Endothelial cell (in vitro differentiated cells): ENCODE measurements at places on chromosomes 16 and 17.

- no peak for DNase-seq
Observed at GRCh38 chr17:63369233-63369632, 76.9 kb downstream of the CYB561 start.

GRCh38 chr17:12055889-12056288, 35.2 kb downstream of the MAP2K4 start:
- DNase-seq, result no peak

DNA sequence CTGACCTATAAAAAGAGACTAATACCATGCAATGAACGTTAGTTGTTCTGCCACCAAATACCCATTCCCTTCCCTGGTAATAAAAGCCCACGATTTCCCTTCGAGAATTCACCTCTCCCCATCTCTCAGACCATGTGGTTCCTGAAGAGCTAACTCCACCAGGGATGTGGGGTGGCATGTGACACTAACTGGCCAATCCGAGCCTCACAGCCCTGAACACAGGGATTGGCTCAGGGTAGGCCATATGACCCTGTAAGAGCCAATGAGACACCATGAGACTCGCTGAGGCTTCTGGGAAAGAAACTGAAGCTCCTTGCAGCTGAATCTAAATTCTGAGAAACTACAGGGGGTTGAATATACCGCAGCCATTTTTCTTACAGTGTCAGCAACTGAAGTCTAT, 21.1 kb downstream of the HELZ start:
- no peak for DNase-seq

GRCh38 chr16:19523184-19523558, 571 bp upstream of the CCP110 start:
- no peak for DNase-seq

- no peak for DNase-seq
Observed at GRCh38 chr16:61148930-61149329, 887.3 kb downstream of the CDH8 start.

DNA sequence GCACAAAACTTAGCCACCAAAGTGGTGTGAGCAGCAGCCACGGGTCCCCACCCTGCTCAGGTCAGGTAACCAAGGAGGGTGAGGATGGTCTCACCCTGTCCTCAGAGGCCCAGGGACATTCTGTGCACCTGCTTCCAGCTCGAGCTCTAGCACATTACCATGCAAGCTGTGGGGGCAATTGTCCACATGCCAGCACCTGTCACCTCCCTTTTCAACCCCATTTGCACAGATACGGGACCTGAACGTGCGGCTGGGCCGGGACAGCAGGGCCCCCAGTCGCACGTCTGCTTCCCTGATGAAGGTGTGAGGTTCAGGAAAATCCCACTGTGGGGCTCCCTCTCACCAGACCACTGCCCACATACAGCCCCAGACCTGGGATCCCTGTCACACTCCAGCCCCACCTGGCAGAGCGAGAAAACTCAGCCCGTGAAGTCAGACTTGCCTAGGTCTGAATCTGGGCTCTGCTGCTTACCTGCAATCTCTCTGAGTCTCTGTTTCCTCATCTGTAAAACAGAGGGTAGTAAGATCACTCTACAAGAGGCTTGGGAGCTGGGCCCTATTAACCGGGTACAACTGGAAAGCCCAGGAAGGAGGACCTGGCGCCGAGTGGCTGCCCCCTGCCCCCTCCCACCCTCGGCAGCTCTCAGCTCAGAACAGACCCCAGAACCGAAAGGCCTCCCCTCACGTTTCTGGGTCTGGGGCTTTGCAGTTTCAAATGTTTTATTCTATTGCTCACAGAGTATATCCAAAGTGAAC, 7.9 kb downstream of the WFIKKN2 start:
- no peak for DNase-seq
